Activated T-cell treated with anti-CD3 and anti-CD28 coated beads for 1 hour (primary cell): ENCODE measurements at places on chromosomes 3 and 15.

DNA sequence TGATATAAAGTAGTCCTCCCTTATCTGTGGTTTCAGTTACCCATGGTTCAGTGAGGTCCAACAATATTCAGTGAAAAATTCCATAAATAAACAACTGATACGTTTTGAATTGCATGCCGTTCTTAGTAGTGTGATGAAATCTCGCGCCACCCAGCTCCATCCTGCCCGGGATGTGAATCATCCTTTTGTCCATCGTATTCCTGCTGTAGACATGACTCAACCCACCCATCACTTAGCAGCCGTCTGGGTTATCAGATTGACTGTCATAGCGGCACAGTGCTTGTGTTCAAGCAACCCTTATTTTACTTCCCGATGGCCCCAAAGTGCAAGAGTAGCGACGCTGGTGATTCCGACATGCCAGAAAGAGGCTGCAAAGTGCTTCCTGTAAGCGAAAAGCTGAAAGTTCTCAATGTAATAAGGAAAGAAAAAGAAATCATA, 48.0 kb upstream of the MEX3B start:
- DNase-seq: no peak

DNA sequence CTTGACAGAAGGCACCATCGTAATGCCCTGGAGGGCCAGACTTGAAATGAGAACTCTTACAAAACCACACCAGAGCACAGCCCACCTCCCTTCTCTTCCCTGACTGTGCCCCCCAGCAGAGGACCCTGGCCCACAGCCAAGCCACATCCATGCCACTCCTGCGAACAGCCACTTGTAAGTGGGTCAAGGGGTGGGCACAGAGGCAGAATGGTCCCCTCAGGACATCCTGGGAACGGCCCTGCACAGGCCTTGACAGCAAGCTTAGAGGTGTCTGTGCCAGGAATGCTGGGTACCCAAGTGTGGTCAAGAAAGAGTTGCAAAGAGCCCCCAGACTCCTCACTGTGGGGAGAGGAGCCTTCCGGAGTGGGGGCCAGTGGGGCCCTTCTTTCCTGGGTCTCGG, 33.3 kb downstream of the HCN4 start:
- no peak for DNase-seq

DNA sequence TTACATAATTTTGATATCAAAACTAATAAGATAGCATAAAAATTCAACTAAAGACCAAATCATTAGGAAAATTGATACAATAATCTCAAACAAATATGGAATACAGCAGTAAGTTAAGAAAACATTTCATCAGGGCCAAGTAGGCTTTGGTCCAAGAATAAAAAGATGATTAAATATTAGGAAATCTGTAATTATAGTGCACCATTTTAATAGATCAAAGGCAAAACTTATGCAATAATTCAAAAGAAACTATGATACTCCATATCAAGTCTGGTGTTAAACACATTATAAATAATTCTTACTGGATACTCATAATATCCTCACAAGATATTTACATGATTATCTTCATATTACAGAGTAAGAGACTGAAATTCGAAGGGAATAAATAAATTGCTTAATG, 51.2 kb downstream of the THRB start:
- DNase-seq: no peak

DNA sequence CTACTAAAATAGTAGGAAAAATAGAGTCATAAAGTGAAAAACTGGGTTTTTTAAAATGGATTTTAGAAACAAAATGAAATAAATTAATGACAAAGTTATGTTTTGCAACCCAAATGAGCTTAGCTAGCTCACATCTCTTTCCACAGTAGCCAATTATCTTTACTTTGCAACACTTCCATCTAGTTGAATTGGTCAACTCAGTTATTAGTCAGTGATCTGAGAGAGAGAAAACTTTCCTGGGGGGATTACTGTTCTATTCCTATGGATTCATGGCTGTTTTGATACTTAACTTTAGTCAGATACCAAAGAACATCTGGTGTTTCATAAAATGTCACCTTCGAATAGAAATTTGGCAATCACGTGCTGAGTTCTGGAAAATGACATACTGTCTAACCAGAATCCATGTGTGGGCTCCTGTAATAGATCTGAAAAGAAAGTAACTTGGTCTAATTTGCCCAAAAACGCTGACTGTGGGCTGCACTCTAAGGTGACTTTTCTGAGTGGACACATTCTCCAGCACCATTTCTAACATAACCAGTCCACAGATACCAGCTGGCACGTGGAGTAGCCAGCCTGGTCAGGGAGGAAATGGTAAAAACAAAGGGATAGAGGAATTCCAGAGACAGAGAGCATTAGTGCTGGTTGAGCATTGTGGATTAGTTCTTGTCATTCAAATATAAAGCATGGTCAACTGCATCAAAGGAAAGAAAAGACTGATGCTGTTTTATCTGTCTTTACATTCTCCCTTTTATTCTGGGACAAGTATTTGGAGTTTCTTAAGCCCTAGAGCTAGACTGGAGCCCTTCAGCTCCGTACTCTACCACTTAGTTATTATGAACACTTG, 45.2 kb upstream of the CCDC80 start:
- DNase-seq: no peak

- DNase-seq: no peak
Observed at GRCh38 chr15:101505610-101506337, 16.3 kb upstream of the PCSK6 start.

- no peak for DNase-seq
Observed at GRCh38 chr3:167843886-167844285, 108.4 kb downstream of the SERPINI1 start.

GRCh38 chr3:14562121-14562890, 22.2 kb upstream of the GRIP2 start:
- no peak for DNase-seq

GRCh38 chr3:98563661-98564281, 29.6 kb downstream of the CPOX start:
- no peak for DNase-seq

DNA sequence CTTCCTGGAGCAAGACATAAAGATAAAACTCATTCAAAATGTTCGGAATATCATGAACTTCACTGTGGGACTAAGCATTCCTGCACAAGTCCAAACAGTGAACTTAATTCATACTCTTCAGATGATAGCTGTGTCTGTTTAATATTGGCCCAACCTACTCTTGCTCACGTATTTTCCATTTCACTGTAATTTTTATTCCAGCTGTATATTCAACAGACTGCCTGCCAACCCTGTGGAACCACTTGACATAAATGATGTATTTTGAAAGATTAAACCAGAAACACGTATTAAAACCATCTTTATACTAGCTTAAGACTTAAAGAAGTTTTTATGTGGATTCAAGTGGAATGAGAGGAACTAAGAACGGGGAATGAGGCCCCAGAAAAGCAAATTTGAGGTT, 172.5 kb downstream of the TMEM108 start:
- no peak for DNase-seq

DNA sequence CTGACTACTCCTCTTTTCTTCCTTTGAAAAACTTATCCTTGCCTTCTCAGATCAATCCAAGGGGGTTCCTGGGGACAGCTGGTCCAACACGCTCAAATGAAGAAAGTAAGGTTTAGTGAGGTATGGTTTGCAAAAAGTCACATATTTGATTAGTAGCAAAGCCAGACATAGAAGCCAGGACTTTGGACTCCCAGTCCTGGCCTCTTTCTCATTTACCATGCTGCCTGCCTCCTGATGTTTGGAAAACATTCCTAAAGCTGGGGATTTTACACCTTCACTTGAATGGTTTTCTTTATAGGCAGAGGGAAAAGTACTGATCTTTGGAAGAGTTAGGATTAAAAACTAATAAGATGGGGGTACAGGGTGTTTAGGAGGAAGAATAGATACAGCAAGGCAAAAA, 14.6 kb downstream of the POPDC2 start:
- DNase-seq: no peak

- DNase-seq: no peak
Observed at GRCh38 chr3:99549220-99549619, 89.2 kb upstream of the COL8A1 start.

- DNase-seq: no peak
Observed at GRCh38 chr3:42270561-42270960, 4.6 kb upstream of the CCK start.

- DNase-seq: no peak
Observed at GRCh38 chr3:160613661-160614060, 48.3 kb upstream of the KPNA4 start.

- no peak for DNase-seq
Observed at GRCh38 chr3:9863058-9863772, 16.8 kb downstream of the CIDEC start.

DNA sequence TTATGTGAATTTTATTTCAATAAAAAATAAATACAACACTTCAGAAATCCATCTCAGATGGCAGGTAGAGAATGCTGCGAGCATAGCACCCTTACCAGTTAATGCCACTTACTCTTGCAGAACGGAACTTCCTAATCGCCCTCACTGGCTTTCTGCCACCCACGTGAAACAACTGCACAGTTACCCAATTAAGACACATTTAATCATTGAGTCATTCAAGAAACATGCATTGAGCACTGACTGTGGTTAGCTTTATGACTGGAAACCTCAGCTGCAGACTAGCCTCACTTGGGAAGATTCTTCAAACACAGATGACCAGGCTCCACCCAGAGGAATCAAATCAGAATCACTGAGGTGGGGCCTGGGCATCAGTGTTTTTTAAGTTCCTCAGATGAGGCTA, 5.6 kb upstream of the MFGE8 start:
- DNase-seq: no peak

DNA sequence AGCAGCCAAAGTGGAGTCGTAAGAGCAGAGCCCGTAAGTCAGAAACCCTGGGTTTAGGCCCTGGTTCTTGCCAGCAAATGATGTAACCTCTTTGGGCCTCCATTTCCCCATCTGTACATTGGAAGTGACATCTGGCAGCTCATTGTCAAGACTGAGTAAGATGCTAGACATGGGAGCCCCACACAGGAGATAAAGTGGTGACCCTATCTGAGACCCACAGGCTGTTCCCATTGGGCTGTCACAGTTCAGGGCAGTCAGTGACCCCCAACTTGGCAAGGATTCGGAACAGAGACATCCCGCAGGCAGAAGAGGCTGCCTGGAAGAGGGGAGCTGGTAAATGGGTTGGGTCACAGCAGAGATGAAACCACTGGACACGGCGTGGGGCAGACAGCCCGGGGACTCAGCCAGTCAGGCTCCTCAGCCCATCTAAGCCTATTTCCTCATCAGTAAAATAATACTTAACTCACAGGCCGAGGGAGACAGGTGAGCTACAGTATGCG, 1.8 kb downstream of the CLN6 start:
- no peak for DNase-seq

DNA sequence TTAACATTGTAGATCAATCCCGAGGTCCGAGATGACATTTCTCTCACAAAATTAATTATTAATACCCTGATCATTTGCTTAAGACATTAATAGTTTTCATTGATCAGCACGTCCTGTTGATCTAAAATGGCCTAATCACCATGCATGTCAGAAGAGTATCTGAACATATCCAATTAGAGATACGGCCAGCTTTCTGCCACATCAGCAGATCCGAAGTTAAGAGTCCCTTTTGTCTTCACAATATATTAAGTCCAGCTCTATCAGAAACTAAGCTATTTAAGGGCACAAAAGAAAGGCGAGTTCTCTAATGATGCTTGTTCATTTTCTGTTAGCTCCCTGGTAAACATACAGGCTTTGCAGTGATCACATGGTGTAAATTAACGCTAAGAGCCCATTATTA, 470.3 kb downstream of the CNTN4 start:
- DNase-seq: no peak

DNA sequence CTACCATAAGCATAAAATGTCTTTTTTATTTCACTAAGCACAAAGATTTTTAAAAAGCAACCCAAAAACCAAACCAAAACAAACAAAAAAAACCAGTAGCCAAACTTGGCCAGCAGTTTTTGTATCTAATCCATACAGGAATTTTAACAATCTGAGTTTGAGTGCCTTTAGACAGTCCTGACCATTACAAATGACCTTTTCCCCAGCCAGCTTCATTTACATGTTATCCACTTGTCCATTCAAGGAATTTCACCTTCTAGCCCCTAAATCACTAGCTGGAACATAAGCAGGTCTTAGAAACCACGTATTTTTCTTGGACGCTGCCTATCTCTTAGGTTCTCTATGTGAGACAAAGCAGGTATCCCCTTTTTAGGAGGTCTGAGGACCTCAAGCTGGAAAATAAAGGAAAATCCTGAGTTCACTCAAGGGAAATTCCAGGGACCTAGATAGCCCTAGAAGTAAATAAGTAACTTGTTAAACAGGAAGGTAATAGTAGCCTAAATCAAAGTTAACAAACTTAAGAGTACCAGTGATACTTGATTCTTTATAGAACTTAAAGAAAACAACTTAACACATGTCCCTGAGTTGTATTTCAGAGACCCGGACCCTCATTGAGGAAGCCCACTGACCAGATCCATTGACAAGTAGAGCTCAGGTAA, 34.2 kb downstream of the CIP2A start:
- DNase-seq: no peak

DNA sequence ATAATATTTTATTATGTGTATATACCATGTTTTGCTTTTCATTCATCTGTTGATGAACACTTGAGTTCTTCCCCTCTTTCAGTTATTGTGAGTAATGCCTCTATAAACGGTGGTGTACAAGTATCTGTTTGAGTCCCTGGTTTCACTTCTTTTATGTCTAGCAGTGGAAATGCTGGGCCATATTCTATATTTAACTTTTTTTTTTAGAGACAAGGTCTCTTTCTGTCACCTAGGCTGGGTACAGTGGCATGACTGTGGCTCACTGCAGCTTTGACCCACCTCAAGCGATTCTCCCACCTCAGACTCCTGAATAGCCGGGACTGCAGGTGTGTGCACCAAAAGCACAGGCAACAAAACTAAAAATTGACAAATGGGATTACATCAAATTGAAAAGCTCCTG, 19.9 kb downstream of the GOLM2 start:
- no peak for DNase-seq

DNA sequence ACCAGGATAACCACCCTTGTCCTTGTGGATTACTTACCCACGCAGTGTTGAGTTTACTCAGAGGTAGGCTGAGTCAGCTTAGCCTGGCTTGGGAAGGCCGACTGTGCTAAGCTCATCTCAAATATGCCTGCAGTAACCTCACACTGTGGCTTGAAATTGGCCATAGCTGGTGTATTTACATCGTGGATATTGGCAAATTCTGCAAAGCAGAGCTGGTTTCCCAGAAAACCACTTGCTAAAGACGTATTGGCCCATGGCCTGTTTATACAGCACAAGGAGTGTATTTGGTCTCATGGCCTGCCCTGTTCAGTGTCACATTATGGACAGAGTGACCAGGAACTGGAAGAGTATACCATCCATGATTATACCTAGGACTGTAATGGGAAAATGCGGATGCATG, 170.5 kb upstream of the UBE3A start:
- DNase-seq: no peak
